ENCODE measurements at places on chromosomes 2 and 18.

- DNase-seq: no peak
Observed at GRCh38 chr2:64982311-64982857, 6.8 kb upstream of the SLC1A4 start.

DNA sequence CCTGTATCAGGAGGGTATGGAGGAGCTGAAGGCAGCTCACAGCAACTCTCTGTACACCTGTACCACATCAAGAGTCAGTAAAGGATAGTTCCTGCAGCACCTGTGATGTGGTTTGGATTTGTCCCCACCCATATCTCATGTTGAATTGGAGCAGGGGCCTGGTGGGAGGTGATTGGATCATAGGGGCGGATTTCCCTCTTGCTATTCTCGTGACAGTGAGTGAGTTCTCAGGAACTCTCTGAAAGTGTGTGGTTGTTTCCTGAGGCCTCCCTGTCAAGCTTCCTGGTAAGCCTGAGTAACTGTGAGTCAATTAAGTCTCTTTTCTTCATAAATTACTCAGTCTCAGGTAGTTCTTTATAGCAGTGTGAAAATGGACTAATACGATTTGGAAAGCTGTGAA, 28.9 kb downstream of the OSBPL1A start:
- DNase-seq: no peak

GRCh38 chr2:64317707-64318475, 136.1 kb upstream of the LGALSL start:
- DNase-seq: no peak

- DNase-seq: no peak
Observed at GRCh38 chr2:68482296-68482820, 15.0 kb downstream of the APLF start.

GRCh38 chr2:183348492-183348891, 224.2 kb downstream of the NUP35 start:
- no peak for DNase-seq

GRCh38 chr2:176137906-176138305, 8.4 kb downstream of the HOXD8 start:
- no peak for DNase-seq

DNA sequence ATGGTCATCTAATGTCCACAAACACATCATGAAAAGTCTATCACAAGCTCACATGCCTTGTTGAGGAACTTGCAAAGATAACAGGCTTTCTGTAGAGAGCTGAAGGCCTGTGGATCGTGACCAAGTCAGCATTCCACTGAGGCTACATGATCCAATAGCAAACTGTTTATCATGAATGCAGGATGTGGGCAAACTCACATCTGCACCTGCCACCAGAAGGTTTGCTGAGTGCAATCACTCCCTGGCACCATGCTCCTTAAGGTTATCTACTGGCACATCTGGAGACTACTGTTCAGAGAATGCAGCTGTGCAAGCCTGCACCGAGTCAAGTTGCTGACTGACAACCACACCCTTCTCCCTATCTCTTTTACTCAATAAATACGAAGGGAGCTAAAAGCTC, 67.3 kb upstream of the ACAA2 start:
- no peak for DNase-seq

- no peak for DNase-seq
Observed at GRCh38 chr2:157324331-157324843, 1.2 kb downstream of the ERMN start.

DNA sequence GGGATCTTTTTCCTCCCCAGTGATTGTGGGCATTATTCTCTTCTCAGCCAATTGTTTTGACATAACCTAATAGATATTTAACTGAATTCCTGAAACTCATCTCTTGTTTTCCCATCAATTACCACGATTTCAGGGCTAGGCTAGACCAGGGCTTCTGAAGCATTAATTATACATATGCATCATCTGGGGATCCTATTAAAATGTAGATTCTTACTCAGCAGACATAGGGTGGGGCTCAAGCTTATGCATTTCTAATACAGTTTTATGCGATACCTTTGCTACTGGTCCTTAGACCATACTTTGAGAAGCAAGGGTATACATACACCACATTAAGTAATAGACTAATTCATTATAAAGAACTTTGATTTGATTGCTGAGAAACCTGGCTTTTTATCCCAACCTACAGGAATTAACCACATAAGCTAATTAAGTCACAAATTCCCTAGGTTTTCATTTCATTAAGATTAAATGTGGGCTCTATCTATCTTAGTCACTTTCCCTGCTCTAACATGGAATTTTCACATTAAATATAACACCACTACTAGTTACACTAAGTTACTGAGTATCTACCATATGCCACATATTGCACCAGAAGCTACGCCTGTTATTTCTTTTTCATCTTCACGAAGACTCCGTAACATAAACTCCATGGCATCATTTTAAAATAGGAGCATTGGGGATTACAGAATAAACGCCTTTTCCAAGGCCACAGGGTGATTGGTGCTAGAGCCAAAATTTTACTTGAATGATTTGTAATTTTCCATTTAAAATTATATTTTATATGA, 417.5 kb downstream of the DPP10 start:
- no peak for DNase-seq

DNA sequence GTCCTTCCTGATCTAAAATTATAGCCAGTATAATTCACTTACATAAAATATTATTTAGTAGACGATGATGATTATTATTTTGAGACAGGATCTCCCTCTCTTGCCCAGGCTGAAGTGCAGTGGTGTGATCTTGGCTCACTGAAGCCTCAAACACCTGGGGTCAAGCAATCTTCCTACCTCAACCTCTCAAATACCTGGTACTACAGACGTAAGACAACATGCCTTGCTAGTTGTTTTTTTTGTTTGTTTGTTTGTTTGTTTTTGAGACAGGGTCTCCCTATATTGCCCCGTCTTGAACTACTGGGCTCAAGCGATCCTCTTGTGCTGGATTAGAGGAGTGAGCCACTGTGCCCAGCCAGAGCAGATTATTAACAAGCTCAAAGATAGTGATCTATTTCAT, 399.1 kb upstream of the ZNF804A start:
- DNase-seq: no peak

DNA sequence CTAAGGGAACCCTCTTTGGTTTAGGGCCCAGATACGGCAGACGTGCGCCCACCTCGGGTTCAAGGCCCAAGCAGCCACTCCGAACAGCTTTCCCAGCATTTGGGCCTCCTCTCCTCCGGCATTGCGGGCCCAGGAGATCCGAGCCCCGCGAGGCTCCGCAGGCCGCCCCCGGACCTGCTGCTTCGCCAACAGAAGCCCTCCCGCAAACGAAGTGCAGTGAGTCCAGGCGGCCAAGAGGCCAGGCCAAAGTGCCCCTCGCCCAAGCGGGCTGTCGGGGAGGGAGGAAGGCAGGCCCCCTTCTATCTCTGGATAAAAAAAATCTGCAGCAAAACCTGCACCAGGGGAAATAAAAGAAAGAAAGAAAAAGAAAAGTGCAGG, 6.0 kb downstream of the EN1 start:
- no peak for DNase-seq

- peak; percentile 9 for DNase-seq
Observed at GRCh38 chr2:133063775-133064174, 393.8 kb upstream of the LYPD1 start.

DNA sequence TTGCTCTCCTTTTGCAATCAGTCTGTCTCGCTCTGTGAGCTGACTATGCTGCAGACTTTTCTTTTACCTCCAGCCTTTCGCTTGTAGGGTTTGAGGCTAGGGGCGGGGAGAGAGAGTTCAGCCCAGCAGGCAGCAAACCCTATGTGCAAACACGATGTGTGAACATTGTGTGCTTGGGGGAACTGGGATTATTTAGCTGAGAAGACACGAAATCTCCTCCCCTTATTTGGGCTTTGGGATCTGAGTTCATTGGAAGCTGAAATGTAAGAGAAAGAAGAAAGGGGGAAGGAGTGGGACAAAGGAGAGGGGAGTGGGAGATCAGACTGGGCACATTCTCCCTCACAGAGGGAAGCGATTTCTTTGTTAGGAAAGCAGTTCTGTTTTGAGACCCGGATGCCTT, 189.6 kb upstream of the TNP1 start:
- no peak for DNase-seq

GRCh38 chr2:47056868-47057686, 98.0 kb downstream of the STPG4 start:
- no peak for DNase-seq

GRCh38 chr2:234267534-234267933, 217.0 kb downstream of the SPP2 start:
- no peak for DNase-seq

DNA sequence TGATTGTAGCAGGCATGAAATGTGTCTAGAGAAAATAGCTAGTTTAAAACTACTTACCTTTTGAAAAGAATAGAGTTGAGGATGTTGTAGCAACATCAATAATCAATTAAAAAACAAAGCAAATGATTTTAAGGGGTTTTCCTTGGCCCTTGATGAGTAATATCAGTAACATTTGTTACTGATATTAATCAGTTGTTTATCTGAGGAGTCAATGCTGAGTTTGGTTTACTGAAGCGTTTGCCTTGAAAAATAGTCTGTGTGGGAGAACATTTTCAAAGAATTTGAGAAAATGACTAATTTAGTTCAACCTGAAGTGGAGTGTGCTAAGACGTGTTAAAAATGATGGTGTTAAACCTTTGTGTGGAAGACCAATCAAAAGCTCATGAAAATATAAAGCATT, 9.3 kb downstream of the PTH2R start:
- DNase-seq: no peak

GRCh38 chr2:14901737-14902136, 269.2 kb downstream of the LRATD1 start:
- no peak for DNase-seq

DNA sequence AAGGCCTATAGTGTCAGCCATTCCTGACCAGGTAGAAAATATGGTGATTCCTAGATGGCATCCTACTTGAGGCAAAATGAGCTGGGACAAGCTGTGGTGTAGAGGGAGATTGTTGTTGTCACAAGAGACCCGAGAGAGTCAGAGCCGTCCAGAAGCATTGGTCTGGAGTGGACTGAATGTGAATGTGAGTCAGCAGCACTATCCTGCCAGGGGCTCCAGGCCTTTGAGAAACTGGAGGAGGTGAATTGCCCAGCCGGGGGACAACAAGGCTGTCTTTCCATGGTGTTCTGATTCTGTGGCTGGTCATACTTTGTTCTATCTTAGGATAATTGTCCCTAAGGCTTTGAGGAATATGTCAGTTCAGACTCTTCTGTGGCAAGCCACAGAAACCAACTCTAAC, 29.4 kb upstream of the EIF2AK3 start:
- DNase-seq: no peak

DNA sequence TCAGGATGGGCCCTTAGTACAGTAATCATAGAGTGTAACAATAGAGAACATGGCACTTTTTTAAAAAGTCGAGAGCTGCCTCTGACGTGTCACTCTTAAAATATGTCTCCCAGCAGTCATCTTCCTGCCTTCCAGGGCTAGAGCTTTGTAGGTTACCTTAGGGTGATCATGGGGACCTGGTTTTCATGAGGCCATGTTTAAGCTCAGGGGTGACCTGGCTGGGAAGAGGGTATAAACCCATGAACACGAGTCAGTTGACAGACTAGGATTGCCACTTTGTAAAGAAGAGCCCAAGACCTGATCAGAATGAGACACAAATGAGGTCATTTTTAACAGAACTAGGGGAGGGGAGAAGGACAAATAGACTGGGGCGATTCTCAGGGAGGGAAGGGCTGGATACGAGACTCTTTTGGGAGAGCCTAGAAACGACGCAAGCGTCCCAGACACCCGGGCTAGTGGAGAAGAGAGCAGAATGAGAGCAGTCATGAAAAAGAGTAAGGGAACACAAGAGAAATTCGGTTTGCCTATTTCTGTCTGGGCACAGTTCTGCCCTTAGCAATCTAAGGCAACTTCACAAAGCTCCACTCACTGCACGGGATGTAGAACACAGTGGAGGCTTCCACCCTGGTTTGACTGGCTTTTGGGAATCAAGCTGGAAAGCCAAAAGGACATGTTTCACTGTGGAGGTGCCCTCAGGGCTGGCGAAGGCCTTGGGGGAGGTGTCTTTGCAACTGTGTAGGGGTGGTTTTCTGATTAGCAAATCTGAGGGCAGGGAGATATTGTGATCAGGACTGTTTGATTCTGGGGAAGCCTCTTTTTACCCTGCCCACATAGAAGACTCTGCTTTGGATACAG, 1.8 kb upstream of the RAB31 start:
- DNase-seq: no peak

GRCh38 chr2:32706815-32707579, 79.1 kb downstream of the TTC27 start:
- no peak for DNase-seq

DNA sequence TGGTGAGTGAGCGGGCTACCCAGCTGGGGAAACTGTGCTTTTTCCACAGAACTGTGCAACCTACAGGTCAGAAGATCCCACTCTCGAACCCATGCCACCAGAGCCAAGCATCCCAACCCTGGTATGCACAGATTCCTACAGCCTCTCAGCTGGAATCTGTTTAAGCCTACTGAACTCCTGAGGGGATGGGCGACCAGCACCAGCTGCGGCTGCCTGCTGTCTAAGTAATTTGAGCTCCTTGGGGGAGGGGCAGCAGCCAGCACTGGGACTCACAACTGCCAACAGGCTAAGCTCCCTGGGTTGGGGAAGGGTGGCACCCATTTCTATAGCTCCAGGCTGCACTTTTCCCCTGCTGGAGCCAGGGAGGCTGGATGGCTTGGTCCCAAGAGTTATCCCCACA, 11.8 kb downstream of the CYP27C1 start:
- no peak for DNase-seq

- peak; percentile 31 for DNase-seq
Observed at GRCh38 chr2:47535996-47536395, 133.0 kb downstream of the MSH2 start.

- DNase-seq: no peak
Observed at GRCh38 chr18:71505526-71505925, 1038.6 kb downstream of the CBLN2 start.

DNA sequence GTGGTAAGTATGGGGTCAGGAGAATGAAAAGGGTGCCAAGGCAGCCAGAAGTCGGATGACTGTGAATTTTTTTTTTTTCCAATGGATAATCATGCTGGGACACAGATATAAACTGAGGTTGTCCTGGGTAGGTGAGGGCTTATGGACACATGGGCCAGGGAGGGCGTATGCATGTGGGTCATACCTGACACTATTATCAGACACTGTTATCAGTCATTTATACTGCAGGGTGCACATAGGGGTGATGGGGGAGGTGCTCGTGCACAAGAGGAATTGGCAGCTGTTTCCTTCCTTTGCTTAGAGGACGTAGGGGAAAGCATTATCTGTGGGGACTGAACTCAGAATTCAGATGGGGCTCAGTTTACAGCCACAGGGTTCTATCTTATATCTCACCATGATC, 10.1 kb downstream of the CTIF start:
- no peak for DNase-seq

- no peak for DNase-seq
Observed at GRCh38 chr2:228318218-228318617, 136.7 kb upstream of the SPHKAP start.

- no peak for DNase-seq
Observed at GRCh38 chr2:217555081-217555876, 447.5 kb downstream of the TNS1 start.
